T-helper 1 cell (primary cell): ENCODE measurements at places on chromosomes 7 and 10.

- DNase-seq, result no peak
These were observed 396.0 kb downstream of the PHTF2 start for GRCh38 chr7:78194611-78195010.

- no peak for DNase-seq
These were observed 380.8 kb upstream of the MKI67 start for GRCh38 chr10:128507066-128507465.

- no peak for DNase-seq
These were observed 53.0 kb downstream of the STEAP1B start for GRCh38 chr7:22447008-22447407.

GRCh38 chr7:145212050-145212449 lies 376.2 kb upstream of the TPK1 start:
- DNase-seq, result no peak

DNA sequence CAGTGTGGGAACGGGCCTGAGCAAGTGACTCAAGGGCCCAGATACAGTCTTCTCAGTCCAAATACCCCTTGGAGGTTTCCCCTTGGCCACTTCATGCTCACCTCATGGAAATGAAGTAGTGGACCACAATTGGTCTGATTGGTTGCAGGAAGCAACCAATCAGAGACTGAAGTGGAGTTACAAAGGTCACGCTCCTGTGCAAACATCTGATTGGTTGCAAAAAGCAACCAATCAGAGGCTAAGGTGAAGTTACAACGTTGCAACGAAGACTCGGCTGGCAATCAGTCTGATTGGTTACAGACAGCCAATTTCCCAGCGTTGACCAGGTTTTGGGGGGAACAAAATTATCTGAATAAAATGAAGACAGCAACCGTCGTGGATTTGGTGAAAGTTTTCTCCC lies 72.5 kb downstream of the CDHR3 start:
- no peak for DNase-seq

DNA sequence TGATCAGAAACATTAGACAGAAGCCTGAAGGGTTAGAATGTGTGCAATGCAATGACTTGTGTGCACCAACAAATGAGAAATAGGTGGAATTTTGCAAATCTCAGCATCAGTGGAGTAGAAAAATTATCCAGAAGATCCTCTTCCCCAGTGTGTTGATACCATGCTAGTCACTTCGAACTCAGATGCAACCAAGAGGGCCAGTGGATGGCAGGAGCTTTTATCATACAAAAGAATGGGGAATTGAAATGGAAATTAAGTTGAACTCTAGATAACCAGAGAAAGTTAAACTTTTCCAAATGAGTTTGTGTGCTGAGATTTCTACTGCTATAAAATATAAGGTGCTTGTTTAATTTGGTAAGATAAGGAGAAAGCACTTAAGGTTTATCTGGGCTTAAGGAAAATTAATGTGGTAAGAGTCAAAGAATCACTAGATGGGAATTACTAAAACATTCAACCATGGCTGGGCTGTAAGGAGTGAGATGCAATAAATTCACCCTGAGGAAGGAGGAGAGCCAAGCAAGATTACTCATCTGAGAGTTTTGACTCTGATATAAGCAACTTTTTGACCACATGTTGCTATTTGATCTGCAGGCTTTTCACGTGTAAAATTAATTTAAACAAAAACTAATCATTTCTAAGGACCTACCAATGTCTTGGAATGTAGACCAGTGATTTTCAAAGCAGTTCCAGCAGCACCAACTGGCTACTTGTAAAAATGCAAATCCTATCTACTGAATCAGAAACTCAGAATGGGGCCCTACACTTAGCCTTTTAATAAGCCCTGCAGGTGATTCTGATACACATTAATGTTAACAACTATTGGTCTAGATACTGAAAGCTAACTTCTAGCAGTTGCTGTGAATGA lies 113.2 kb downstream of the CDC14C start:
- DNase-seq, result no peak

GRCh38 chr7:71679480-71679879 lies 547.5 kb downstream of the GALNT17 start:
- no peak for DNase-seq

DNA sequence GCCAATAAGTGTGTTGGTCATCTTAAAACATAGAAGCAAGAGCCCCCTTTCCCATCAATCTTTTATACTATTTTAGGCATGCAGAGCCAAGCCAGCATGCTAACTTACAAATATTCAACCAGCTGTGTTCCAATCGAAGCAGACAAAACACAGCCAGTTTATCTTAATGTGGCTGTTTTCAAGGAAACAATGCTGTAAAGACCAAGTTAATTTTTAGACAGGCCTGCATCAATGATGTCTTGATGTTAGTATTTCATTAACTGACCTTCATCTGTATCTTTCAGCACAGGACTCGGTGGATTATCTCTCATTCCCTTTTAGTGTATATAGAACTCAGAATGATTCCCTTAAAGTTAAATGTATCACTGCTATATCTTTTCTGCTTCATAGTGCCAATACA lies 262.0 kb upstream of the ZWINT start:
- no peak for DNase-seq

- DNase-seq, result no peak
These were observed 108.8 kb upstream of the CSTF2T start for GRCh38 chr10:51808187-51808586.

DNA sequence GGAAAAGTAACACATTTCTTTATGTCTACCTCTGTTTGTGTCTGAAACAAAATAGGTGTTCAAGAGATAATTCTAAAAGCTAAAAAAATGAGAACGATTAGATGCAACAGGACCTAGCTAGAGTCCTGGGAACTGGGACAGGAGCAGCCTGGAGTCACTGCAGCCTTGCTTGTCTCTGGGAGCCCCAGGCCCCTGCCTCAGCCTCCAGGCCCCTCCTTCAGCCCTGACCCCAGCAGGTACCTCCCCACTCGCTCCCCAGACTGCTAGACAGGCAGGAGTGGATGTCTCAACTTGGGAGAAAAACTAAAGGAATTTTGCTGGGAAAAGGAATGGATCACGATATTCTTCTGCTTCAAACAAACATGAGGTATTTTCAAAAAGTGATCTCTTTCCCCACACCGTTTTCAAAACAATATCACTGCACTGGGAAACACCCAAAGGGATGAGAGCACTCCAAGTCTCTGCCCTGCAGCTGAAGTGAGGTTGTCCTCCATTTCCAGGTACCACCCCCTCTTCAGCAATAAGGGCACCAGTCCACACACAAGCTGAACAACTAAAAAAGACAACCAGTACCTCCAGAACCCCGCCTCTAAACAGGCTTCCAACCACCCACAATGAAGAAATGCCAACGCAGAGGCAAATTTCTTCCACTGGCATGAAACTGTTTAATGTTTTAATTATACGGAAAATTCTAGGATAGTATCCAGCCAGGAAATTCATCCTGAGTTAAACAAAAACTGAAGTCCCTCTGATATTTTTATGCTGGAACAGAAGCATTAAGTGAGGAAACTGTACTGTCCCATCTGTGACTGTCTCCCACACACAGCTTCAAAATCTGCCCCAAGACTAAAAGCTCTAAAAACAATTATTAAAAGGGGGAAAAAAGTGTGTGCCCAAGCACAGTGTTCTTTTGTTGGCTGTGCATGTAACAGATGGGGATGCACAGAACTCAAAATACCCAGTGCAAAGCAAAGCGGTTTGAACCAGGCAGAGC lies 47.2 kb downstream of the XPNPEP1 start:
- no peak for DNase-seq

DNA sequence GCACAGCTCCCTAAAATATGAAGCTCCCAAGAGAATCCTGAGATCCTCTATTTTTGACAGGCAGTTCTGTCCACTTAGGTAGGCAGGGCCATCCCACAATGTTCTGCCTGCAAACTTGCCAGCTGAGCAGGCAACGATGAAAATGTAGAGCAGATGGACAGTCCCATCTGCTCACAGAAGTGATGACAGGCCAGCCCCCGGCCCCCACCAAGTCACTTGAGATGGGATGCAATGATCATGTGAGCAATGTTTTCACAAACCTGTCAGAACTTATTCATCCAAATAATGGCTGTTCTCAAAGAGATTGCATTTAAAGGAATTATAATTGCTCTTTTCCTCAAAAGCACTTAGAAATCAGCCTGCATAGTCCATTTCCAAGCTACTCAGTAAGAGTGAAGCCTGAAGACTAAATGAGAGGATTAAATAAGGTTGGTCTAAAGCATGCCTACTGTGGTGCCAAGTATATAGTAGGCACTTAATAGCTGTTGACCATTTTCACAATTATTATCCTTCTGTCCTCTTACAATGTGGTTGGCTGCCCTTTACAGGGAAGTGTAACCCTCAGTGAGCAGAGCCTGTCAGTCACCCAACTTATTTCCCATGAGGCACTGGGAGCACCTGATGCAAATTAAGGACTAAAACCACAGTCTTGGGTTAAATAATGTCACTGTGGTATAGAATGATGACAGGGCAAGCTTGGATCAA lies 301.2 kb downstream of the FGFR2 start:
- DNase-seq, result no peak

GRCh38 chr7:37332243-37333016 lies 116.2 kb downstream of the ELMO1 start:
- no peak for DNase-seq

DNA sequence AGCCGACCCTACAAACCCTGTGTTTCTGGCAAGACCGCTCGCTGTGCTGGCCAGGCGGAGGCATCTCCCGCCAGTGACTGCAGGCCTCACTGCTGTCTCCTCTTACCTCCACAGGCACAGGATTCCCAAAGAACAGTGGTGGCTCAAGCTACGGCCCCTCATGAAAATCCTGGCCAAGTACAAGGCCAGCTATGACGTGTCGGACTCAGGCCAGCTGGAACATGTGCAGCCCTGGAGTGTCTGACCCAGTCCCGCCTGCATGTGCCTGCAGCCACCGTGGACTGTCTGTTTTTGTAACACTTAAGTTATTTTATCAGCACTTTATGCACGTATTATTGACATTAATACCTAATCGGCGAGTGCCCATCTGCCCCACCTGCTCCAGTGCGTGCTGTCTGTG lies 36.2 kb downstream of the PITRM1 start:
- DNase-seq, result no peak

- no peak for DNase-seq
These were observed 2.5 kb upstream of the ALOX5 start for GRCh38 chr10:45371560-45371959.

GRCh38 chr7:108001764-108002725 lies 916 bp downstream of the LAMB1 start:
- no peak for DNase-seq

GRCh38 chr7:28706584-28706983 lies 251.5 kb downstream of the TRIL start:
- no peak for DNase-seq

DNA sequence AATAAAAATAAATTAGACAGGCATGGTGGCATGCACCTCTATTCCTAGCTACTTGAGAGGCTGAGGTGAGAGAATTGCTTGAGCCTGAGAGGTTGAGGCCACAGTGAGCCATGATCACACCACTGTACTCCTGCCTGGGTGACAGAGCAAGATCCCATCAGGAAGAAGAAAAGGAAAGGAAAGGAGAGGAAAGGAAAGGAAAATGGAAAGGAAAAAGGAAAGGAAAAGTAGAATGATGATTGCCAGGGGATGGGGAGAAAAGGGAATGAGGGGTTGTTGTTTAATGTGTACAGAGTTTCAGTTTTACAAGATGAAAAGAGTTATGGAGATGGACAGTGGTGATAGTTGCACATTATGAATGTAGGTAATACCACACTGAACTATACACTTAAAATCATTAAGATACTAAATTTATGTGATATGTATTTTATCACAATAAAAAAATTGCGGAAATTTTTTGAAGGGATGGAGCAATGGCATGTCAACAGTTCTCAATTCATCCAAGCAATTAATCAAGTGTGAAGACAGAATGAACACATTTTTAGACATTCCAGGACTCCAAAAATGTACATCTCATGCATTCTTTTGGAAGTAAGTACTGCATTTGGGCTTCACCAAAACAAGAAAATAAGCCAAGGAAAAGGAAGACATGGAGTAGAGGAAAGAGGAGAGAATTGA lies 44.3 kb downstream of the IL6 start:
- DNase-seq, result no peak

DNA sequence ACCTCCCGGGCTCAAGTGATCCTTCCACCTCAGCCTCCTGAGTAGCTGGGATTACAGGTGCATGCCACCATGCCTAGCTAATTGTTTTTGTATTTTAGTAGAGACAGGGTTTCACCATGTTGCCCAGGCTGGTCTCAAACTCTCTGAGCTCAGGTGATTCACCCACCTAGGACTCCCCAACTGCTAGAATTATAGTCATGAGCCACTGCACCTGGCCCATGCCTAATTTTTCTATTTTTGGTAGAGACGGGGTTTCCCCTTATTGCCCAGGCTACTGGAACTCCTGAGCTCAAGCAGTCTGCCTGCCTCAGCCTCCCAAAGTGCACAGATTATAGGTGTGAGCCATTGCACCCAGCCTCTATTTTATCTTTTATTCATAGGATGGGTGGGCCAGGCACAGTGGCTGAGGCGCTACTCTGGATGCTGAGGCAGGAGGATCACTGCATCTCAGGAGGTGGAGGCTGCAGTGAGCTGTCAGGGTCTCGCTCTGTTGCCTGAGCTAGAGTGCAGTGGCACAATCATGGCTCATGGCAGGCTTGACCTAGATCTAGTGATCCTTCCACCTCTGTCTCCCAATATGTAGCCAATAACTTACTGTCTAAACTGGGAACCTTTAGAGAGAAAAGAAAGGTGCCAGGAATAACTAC lies 31.3 kb upstream of the STOX1 start:
- DNase-seq, result no peak

- no peak for DNase-seq
These were observed 102.2 kb downstream of the GFRA1 start for GRCh38 chr10:116170815-116171250.
